ENCODE measurements at places on chromosomes 6 and 20.
A peak's percentile ranks its signal among the peaks of the same experiment; 100 is the strongest.

- no peak for DNase-seq
These were observed 16.6 kb upstream of the CCND3 start for GRCh38 chr6:41958022-41958856.

DNA sequence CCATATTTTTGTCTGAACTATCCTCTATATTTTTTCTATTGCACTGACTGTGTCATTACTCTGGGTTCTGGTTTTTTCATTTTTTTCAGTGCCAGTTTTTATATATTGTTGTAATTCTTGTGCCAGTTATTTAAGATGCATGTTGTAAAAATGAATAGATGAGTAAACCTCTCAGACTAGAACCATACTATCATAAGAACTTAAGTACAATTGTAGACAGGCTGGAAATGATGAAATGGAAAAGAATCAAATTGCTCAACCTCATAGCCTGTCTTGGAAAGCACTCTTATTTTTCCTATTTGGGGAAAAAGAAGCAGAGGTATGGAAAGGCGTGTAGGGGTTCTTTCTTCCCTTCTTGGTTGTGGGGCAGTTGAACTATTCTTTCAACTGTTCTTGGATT lies 30.2 kb downstream of the PANK2 start:
- DNase-seq, result no peak

DNA sequence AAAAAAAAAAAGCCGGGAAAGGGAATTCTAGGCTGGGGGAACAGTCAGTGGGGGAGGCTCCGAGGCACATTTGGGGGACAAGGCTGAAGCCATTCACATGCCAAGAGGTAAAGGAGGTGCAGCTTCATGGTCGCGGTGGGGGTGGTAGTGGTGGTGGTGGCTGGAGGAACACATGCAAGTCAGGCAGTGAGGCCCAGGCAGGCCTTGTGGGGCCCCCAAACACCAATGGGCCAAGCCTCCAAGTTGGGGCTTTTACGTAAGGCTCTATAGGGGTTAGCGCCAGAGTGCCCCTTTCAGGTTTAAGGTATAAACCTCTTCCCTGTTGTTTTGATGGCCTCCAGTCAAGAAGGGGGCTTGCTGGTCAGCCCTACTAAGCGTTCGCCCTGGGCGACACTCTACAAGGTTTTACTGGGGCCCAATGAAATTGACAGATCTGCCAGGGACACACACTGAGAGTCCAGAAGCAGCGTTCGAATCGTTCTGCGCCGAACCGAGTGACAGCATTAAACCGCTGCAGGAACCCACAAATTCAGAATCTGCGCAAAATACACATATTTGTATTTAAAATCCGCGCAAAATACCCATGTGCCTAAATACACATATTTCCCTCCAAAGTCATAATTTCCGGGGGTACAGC lies 818 bp upstream of the AP5S1 start:
- DNase-seq, result no peak

DNA sequence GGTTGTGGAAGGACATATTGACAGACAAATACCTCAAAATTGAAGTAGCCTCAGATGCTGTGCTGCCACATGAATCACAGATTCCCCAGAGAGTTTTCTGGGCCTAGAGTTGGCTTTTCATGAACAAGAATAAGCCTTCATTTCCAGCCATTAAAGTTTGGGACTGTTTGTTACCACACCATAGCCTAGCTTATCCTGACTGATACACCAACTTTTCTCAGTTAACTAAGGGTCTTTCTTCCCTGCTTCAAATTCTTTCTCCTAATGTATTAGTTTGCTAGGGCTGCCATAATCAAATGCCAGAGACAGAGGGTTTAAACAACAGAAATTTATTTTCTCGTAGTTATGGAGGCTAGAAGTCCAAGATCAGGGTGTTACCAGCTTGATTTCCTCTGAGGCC lies 237.4 kb upstream of the ZFP64 start:
- DNase-seq, result no peak

- DNase-seq, result no peak
These were observed 13.7 kb upstream of the FAM83C start for GRCh38 chr20:35305682-35306556.

DNA sequence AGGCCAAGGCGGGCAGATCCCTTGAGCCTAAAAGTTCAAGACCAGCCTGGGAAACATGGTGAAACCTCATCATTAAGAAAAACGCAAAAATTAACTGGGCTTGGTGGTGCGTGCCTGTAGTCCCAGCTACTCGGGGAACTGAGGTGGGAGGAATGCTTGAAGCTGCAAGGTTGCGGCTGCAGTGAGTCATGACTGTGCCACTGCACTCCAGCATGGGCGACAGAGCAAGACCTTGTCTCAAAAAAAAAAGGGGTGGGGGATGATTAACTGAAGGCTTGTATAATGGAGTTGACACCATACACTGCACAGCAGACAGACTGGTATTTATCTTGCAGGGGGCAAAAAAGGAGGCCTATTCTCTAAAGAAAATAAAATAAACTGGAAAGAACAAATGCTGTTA lies 27.7 kb downstream of the SRPK1 start:
- DNase-seq, result no peak

GRCh38 chr6:131523988-131524673 lies 48.9 kb upstream of the ARG1 start:
- DNase-seq, result no peak

DNA sequence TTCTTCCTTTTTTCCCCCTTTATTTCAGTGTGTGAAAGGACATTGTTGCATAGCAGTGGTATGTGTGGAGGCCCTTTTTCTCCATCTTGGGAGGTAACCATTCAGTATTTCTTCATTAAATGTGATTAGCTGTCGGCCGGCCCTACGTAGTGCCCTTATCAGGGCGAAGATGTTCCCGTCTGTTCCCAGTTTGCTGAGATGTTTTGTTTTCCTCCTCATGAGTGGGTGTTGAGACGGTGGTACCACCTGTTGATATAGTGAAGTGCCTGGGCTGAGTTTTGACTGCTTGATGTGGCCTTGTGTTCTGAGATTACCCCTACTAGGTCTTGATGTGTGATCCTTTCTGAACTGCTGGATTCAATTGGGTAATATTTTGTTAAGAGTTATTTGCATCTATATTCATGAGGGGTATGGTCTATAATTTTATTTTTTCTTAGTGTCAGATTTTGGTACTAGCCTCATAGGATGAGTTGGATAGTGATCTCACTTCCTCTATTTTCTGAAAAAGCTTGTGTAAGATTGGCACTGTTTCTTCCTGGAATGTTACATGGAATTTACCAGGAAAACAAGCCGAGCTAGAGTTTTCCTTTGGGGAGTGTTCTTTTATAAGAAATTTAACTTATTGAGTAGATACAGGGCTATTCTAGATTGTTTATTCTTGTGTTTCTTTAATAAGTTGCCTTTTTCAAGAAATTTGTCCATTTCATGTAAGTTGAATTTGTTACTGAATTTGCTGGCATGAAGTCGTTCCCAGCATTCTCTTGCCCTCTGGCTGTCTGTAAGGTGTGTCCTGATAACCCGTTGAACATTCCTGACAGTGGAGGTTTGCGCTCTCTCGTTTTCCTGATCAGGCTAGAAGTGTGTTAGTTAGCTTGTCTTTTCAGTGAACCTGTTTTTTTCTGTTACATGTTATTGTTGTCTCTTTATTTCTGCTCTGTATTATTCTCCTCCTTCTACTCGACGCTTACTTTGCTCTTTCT lies 4.3 kb downstream of the MTG2 start:
- DNase-seq, result no peak

GRCh38 chr20:33423141-33423834 lies 20.3 kb downstream of the SNTA1 start:
- DNase-seq, result no peak

- DNase-seq, result no peak
These were observed 27.4 kb upstream of the PCMTD2 start for GRCh38 chr20:64228086-64228653.

- no peak for DNase-seq
These were observed 1.1 kb upstream of the APOBEC2 start for GRCh38 chr6:41051873-41052272.

DNA sequence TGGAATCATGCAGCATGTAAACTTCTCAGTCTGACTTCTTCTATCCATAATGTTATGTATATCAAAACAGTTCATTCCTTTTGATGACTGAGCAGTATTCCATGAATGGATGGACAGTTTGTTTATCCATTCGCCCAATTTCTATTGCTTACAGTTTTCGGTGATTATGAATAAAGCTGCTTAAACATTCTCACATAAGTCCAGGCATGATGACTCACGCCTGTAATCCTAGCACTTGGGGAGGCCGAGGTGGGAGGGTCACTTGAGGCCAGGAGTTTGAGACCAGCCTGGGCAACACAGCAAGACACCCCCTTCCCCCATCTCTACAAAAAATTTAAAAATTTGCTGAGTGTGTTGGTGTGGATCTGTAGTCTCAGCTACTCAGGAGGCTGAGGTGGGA lies 22.9 kb upstream of the HMGA1 start:
- no peak for DNase-seq

- peak; percentile 32 for DNase-seq
These were observed 3.4 kb downstream of the LINC00237 start for GRCh38 chr20:21102603-21103311.

DNA sequence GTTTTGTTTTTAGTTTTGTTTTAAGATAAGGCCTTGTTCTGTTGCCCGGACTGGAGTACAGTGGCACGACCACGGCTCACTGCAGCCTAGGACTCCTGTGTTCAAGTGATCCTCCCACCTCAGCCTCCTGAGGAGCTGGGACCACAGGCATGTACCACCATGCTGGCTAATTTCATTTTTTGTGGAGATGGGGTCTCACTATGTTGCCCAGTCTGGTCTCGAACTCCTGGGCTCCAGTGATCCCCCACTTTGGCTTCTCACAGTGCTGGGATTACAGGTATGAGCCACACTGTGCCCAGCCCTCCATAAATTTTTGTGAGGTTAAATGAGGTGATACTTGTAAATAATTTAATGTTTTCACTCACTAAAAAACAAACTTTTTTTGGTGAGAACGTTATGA lies 76.6 kb downstream of the ARID1B start:
- no peak for DNase-seq

DNA sequence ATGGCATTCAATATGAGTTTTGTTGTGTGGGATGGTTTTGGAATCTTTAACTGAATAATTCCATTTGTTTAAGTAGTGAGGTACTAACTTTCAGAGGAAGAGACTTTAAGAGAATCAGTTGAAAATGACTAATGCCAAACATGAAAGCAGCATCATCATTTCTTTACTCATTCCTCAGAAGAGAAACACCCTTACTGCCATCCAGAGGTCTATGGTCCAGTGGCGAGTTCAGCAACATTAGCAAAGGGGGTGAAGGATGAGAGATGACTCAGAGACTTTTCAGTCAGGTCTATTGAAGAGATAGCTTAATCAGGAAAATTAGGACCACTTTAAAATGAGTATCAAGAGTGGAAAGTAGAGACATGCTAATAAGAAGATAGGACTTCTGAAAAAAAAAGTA lies 118.8 kb downstream of the COL19A1 start:
- DNase-seq, result no peak

- DNase-seq, result peak; percentile 11
These were observed 23.8 kb downstream of the LY86 start for GRCh38 chr6:6612308-6612707.

- DNase-seq, result no peak
These were observed 29.5 kb downstream of the MTHFD1L start for GRCh38 chr6:150894935-150895552.

GRCh38 chr6:9515633-9516606 lies 899.0 kb downstream of the TFAP2A start:
- DNase-seq, result no peak

DNA sequence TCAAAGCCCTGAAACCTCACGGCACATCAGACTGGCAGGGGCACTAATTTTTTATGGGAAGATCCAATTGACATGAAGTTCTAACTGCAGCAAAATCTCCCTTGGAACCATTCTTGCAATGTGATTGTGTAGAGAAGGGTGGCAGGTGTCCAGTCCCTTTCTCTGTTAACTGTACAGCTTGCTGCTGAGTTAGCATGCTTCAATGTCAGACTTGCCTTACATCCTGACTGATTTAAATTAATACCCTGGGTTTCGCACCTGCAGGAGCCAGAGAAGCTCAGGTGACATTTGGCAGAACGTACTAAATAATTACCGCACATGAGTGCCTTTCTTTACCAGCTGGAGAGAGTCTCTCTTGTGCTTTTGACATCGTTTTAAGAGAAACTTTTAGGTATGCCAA lies 123.0 kb downstream of the DOK5 start:
- no peak for DNase-seq

GRCh38 chr20:3551681-3552434 lies 81.0 kb downstream of the ATRN start:
- DNase-seq, result no peak

- DNase-seq, result no peak
These were observed 60.8 kb downstream of the OGFRL1 start for GRCh38 chr6:71349395-71349794.

- DNase-seq, result no peak
These were observed 142.5 kb downstream of the CD164 start for GRCh38 chr6:109239651-109240321.

GRCh38 chr6:44642870-44643522 lies 255.5 kb downstream of the CDC5L start:
- peak; percentile 6 for DNase-seq

DNA sequence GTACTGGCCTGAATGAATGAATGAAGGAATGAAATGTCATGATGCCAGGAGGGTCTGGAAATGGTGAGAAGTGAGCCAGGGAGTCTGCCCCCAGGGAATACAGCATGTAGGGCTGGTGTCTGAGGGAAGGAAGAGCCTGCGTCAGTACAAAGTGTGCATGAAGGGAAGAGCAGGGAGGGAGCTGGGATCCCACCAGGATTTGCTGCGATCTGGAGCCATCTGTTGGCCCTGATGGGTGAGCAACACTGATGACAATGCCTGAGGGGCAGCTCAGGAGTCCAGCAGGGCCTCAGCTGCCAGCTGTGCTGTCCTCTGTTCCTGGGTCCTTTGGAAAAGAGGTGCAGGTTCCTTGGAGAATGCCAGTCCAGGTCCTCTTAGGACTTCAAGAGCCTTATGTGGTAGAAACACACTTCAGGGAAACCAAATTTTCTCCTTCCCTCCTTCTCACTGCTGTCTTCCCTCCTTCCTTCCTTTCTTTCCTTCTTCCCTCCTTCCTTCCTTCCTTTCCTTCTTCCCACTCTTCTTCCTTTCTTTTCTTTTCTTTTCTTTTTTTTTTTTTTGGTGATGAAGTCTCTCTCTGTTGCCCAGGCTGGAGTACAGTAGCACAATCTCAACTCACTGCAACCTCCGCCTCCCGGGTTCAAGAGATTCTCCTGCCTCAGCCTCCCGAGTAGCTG lies 11.5 kb downstream of the BPI start:
- DNase-seq, result no peak

DNA sequence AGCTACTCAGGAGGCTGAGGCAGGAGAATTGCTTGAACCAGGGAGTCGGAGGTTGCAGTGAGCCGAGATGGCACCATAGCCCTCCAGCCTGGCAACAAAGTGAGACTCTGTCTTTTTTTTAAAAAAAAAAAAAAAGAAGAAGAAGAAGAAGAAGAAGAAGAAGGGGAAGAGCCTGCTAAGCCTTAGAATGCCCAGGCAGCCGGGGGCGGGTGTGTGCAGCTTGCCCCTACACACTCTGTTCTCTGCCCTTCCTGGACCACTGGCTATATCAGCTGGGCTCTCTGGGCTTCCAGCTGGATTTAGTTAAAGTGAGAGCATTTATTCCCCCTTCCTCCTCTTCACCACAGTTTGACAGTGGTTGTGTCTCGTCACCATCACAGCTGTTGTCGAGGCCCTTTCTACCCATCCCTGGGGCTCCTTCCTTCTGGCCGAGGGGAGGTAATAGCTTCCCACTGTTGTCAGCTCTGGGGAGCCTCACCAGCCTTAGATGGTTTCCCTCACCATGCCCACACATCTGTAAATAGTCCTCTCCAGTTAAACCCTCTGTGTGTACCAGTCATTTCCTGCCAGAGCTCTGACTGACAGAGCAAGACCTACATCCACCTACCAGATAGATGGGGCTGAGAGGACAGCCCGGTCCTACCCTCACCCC lies 77.6 kb downstream of the TRERF1 start:
- DNase-seq, result no peak
